ENCODE measurements at places on chromosomes 13 and 19. TPM values are rescaled to one million over a fixed set of nuclear protein-coding genes. Genes with fewer than 3 reads are reported as not detected.

SMIM17 gene
- 7.1 TPM for total RNA-seq

RASIP1 gene
- 11.4 TPM for total RNA-seq

ZNF429 gene
- total RNA-seq, result 30.5 TPM

FEM1A gene
- 19.0 TPM for total RNA-seq

SIGLEC5 gene
- 0.27 TPM for total RNA-seq

ADPRHL1 gene
- 7.3 TPM for total RNA-seq

COL5A3 gene
- total RNA-seq, result 31.9 TPM

ZNF71 gene
- 18.8 TPM for total RNA-seq

IGFL2 gene
- total RNA-seq, result not detected

ZNF784 gene
- total RNA-seq, result 9.3 TPM

ZNF837 gene
- total RNA-seq, result 4.4 TPM

NTF4 gene
- 0.93 TPM for total RNA-seq

HCST gene
- total RNA-seq, result not detected

CEACAM16 gene
- not detected for total RNA-seq

KCNJ14 gene
- 1.6 TPM for total RNA-seq

TSHZ3 gene
- total RNA-seq, result 14.8 TPM

PSG7 gene
- total RNA-seq, result not detected

THAP8 gene
- total RNA-seq, result 7.6 TPM

GNG7 gene
- 12.3 TPM for total RNA-seq

VWA8 gene
- 44.9 TPM for total RNA-seq

Data from camera-type eye (tissue), 1 donor.